Body of pancreas (tissue), 4 donors: ENCODE measurements at places on chromosomes 13 and 19.

GRCh38 chr19:1847684-1848398, 442 bp downstream of the REXO1 start:
- H3K4me1 ChIP-seq, result peaks cover 51% of the 10 kb centered on the region
- H3K36me3 ChIP-seq, result no peaks in the 10 kb centered on the region
- H3K27me3 ChIP-seq, result no peaks in the 10 kb centered on the region
- peak overlapping the region; percentile 99 for H3K27ac ChIP-seq
- H3K4me3 ChIP-seq, result peak overlapping the region; percentile 100
- no peak for DNase-seq

GRCh38 chr13:21517576-21517975, 58.5 kb upstream of the ZDHHC20 start:
- peaks cover 1% of the 10 kb centered on the region for H3K36me3 ChIP-seq
- H3K4me3 ChIP-seq, result no peak overlapping the region
- H3K4me1 ChIP-seq, result no peaks in the 10 kb centered on the region
- H3K27ac ChIP-seq, result no peak overlapping the region

- no peak overlapping the region for H3K4me3 ChIP-seq
- no peaks in the 10 kb centered on the region for H3K4me1 ChIP-seq
- H3K27ac ChIP-seq, result no peak overlapping the region
- no peaks in the 10 kb centered on the region for H3K36me3 ChIP-seq
- no peaks in the 10 kb centered on the region for H3K27me3 ChIP-seq
- DNase-seq, result no peak
Measured at GRCh38 chr13:54175466-54175865, 1146.9 kb downstream of the OLFM4 start.

DNA sequence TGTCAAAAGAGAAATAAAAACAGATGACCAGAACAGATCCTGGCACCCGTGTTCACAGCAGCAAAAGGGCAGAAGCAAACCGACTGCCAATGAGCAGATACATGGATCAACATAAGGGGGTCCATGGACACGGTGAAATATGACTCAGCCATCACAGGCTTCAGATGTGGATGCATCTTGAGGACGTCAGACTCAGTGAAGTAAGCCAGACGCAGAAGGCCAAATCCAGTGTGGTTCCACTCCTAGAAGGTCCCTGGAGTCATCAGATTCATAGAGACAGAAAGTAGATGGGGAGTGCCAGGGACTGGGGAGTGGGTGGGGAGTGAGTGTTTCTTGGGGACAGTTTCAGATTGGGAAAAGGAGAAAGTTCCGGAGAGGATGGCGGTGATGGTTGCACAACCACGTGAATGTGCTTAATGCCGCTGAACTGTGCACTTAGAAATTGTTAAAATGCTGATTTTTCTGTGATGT, 28.8 kb upstream of the SEMA6B start:
- peaks cover 12% of the 10 kb centered on the region for H3K4me1 ChIP-seq
- no peak overlapping the region for H3K4me3 ChIP-seq
- no peak for DNase-seq

GRCh38 chr13:70191034-70191433, 82.8 kb upstream of the KLHL1 start:
- no peak overlapping the region for H3K4me3 ChIP-seq
- H3K4me1 ChIP-seq, result no peaks in the 10 kb centered on the region
- H3K27me3 ChIP-seq, result no peaks in the 10 kb centered on the region
- H3K36me3 ChIP-seq, result no peaks in the 10 kb centered on the region
- H3K27ac ChIP-seq, result no peak overlapping the region

- no peak overlapping the region for H3K4me3 ChIP-seq
- H3K27me3 ChIP-seq, result no peaks in the 10 kb centered on the region
- H3K36me3 ChIP-seq, result no peaks in the 10 kb centered on the region
- DNase-seq, result no peak
Measured at GRCh38 chr13:40503966-40504591, 162.4 kb downstream of the FOXO1 start.

DNA sequence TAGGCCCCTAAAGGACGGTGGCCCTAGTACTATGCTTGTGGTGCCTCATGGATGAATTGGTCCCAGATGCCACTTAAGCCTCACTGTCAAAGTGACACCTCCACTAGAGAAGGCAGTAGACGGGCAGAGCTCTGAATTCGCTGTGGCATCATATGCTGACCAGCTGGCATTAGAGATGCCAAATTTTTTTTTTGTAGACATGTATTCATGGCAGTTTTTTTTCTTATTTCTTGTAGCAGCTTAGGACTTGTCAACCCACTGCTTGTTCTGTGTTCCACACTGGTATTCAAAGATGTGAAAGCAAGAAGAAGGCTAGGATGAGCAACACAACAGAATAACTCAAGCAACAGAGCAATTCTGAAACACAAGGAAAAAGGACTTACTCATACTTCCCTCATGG, 212.5 kb downstream of the DLEU7 start:
- no peak overlapping the region for H3K27ac ChIP-seq
- H3K27me3 ChIP-seq, result no peaks in the 10 kb centered on the region
- no peaks in the 10 kb centered on the region for H3K36me3 ChIP-seq
- DNase-seq, result no peak
- no peak overlapping the region for H3K4me3 ChIP-seq
- H3K4me1 ChIP-seq, result no peaks in the 10 kb centered on the region

DNA sequence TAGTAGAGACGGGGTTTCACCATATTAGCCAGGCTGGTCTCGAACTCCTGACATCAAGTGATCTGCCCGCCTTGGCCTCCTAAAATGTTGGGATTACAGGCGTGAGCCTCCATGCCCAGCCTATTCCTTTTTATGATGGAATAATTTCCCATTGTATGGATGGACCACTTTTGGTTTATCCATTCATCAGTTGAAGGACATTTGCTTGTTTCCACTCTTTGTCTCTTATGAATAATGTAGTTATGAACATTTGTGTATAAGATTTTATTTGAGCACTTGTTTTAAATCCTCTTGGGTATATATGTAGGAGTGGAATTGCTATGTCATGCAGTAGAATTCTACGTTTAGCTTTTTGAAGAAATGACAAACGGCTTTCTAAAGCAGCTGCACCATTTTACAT, 23.3 kb downstream of the FBXO27 start:
- H3K4me3 ChIP-seq, result no peak overlapping the region
- DNase-seq, result no peak

DNA sequence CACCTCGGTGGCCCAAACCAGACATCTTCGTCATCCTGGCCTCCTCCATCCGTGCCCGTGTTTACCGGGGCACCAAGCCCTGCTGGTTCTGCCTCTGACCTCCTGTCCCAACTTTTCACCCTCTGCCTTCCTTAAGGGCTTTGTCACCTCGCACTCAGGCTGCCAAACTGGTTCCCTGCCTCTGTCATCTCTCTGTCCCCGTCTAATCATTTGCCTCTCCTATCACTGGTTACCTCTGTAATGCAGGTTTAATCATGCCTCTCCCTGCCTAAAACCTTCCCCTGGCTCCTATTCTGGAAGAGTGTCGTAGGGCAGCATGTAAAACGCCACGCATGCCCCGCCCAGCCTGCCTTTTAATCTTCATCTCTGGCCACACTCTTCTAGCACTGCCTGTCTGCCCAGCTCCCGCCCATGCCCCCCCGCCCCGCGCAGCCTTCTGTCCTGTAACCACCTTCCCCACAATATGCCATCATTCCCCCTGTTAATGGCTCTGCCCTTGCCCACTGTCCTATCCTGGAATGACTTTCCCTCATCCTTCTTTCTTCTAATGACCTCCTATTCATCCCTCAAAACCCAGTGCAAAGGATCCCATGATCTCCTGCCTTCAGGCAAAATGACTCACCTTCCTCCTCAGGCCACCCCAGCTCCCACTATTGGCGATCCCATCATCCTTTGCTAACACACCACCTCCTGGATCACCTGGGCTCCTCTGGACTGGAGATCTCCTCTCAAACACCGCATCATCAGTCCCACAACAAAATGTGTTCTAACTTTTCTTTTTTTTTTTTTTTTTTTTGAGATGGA, 66.7 kb downstream of the PEX11G start:
- no peak for DNase-seq
- H3K4me3 ChIP-seq, result no peak overlapping the region
- H3K27ac ChIP-seq, result no peak overlapping the region
- no peaks in the 10 kb centered on the region for H3K36me3 ChIP-seq
- peaks cover 58% of the 10 kb centered on the region for H3K4me1 ChIP-seq
- no peaks in the 10 kb centered on the region for H3K27me3 ChIP-seq

DNA sequence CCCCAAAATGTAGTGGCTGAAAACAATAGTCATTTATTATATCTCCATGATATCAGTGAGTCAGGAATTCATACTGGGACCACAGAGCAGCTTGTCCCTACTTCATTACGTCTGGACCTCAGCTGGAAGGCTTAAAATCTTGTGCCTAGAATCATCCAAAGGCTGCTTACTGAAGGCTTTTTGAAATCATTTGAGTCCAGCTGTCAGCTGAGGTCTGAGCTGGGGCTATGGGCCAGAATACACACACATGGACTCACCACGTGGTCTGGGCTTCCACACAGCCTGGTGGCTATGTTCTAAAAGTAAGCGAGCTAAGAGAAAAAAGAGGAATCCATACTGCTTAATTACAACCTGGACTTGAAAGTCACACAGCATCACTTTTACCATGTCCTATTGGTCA, 209.2 kb downstream of the KCTD12 start:
- no peak overlapping the region for H3K4me3 ChIP-seq
- no peaks in the 10 kb centered on the region for H3K4me1 ChIP-seq
- DNase-seq, result peak; percentile 26
- H3K36me3 ChIP-seq, result no peaks in the 10 kb centered on the region

DNA sequence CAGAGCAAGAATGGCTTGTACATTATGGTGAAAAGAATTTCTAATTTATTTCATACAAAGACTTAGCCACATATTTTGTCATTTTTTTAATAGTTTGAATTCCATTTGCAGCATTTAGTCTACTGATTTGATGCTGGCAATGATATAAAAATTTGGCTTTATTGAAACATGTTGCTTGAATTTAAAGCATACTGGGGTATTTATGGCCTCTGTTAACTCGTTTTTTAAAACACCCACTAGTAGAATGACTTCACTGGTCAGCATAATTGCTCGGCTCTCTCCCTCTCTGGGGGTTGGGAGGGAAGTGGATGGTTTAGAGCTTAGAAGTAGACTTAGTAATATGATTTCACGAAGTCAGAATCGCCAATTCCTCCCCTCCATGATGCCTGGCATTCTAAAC, 354.9 kb upstream of the HTR2A start:
- H3K36me3 ChIP-seq, result no peaks in the 10 kb centered on the region
- H3K4me1 ChIP-seq, result no peaks in the 10 kb centered on the region
- H3K27ac ChIP-seq, result no peak overlapping the region
- H3K4me3 ChIP-seq, result no peak overlapping the region

DNA sequence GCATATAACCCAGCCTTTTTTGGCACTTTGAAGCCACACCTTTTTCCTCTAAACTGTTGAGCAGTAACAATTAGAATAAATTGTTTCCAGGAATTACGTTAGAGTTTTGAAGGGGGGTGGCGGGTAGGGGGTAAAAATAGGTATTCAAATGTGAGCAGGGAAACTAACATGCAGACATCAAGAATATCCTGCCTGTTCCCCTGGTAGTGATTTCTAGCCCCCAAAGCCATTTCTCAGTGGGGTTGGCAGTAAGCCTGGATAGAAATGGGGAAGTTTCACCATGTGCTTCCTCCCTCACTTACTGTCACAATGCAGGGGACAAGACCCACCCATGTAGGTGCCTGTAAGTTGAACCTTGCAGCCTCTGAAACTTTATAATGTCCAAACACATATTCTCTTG, 3.8 kb downstream of the DOCK9 start:
- no peak for DNase-seq
- H3K36me3 ChIP-seq, result no peaks in the 10 kb centered on the region
- H3K27me3 ChIP-seq, result no peaks in the 10 kb centered on the region
- no peak overlapping the region for H3K4me3 ChIP-seq
- no peak overlapping the region for H3K27ac ChIP-seq
- peaks cover 25% of the 10 kb centered on the region for H3K4me1 ChIP-seq

- no peak overlapping the region for H3K4me3 ChIP-seq
- H3K27ac ChIP-seq, result no peak overlapping the region
Measured at GRCh38 chr13:50152655-50153309, 137.5 kb downstream of the KCNRG start.

- no peak overlapping the region for H3K4me3 ChIP-seq
- peaks cover 50% of the 10 kb centered on the region for H3K4me1 ChIP-seq
- H3K27ac ChIP-seq, result no peak overlapping the region
- H3K27me3 ChIP-seq, result peaks cover 46% of the 10 kb centered on the region
- no peaks in the 10 kb centered on the region for H3K36me3 ChIP-seq
Measured at GRCh38 chr19:17950310-17951156, 16.4 kb upstream of the KCNN1 start.

- H3K4me1 ChIP-seq, result no peaks in the 10 kb centered on the region
- H3K36me3 ChIP-seq, result no peaks in the 10 kb centered on the region
- H3K27ac ChIP-seq, result no peak overlapping the region
- no peak for DNase-seq
- no peaks in the 10 kb centered on the region for H3K27me3 ChIP-seq
Measured at GRCh38 chr13:92413452-92413851, 813.2 kb upstream of the GPC6 start.
